ENCODE measurements at places on chromosomes 11 and 22. TPM values are rescaled to one million over a fixed set of nuclear protein-coding genes. Genes with fewer than 3 reads are reported as not detected.

ANKK1 gene
- not detected for total RNA-seq

CABP7 gene
- total RNA-seq, result not detected

GRAMD1B gene
- 10.5 TPM for total RNA-seq

MPZL2 gene
- 28.0 TPM for total RNA-seq

RIMBP3C gene
- total RNA-seq, result 0.22 TPM

OR8K5 gene
- total RNA-seq, result not detected

IFITM1 gene
- total RNA-seq, result 199 TPM

C11orf91 gene
- not detected for total RNA-seq

SCUBE1 gene
- 4.6 TPM for total RNA-seq

KCNJ11 gene
- 1.3 TPM for total RNA-seq

CD3D gene
- total RNA-seq, result 2.0 TPM

SLC6A5 gene
- total RNA-seq, result not detected

CRYBA4 gene
- not detected for total RNA-seq

LRRC10B gene
- total RNA-seq, result not detected

OR10A4 gene
- total RNA-seq, result not detected

MAPK1 gene
- 29.4 TPM for total RNA-seq

OR10S1 gene
- not detected for total RNA-seq

TENM4 gene
- total RNA-seq, result 14.6 TPM

SNX32 gene
- 0.85 TPM for total RNA-seq

NOX4 gene
- total RNA-seq, result 26.4 TPM

ZNF215 gene
- not detected for total RNA-seq

H19 gene
- total RNA-seq, result 47.1 TPM

MLC1 gene
- not detected for total RNA-seq

OR8D2 gene
- not detected for total RNA-seq

DDT gene
- 96.4 TPM for total RNA-seq

SYT12 gene
- 0.44 TPM for total RNA-seq

GP1BB gene
- 2.8 TPM for total RNA-seq

USP35 gene
- 11.9 TPM for total RNA-seq

OR51B4 gene
- total RNA-seq, result not detected

FAT3 gene
- total RNA-seq, result 5.7 TPM

PATE2 gene
- not detected for total RNA-seq

MS4A15 gene
- total RNA-seq, result not detected

NLRP6 gene
- total RNA-seq, result not detected

MIAT gene
- 0.49 TPM for total RNA-seq

ADAMTS8 gene
- 0.17 TPM for total RNA-seq

SHANK2 gene
- 1.2 TPM for total RNA-seq

MMP10 gene
- total RNA-seq, result not detected

HSCB gene
- 10.6 TPM for total RNA-seq

RAG2 gene
- not detected for total RNA-seq

TXN2 gene
- total RNA-seq, result 60.1 TPM

THAP12 gene
- total RNA-seq, result 42.7 TPM

CHADL gene
- total RNA-seq, result 0.85 TPM

VPREB1 gene
- not detected for total RNA-seq

ABCG4 gene
- not detected for total RNA-seq

LMO1 gene
- total RNA-seq, result not detected

CDHR5 gene
- not detected for total RNA-seq

UFD1 gene
- total RNA-seq, result 34.8 TPM

AKIP1 gene
- total RNA-seq, result 19.2 TPM

FGF4 gene
- not detected for total RNA-seq

MAP6 gene
- 5.1 TPM for total RNA-seq

FAM111A gene
- total RNA-seq, result 48.1 TPM

SLC22A12 gene
- not detected for total RNA-seq

OR10D3 gene
- total RNA-seq, result not detected

OSM gene
- 0.94 TPM for total RNA-seq
